Osteoblast (primary cell): ENCODE measurements at places on chromosomes 4 and X.

DNA sequence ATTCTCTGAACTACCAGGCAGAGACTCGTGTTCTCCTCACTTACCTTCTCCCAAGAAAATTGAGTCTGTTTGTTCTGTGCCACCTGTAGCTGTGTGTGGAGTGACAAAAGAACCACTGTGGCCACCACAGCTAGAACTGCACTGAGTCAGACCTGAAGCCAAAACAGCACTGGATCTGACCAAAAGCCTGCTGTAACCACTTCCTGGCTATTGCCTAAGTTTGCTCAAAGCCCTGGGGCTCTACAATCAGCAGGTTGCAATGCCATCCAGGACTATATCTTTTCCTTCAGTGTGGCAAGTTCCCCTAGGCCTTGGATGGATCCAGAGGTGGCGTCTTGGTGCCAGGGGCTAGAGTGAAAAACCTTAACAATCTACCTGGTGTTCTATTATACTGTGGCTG, 449.1 kb downstream of the FAM133A start:
- no peak for DNase-seq

GRCh38 chr4:182453830-182454229, 210.6 kb downstream of the TENM3 start:
- no peak for DNase-seq

DNA sequence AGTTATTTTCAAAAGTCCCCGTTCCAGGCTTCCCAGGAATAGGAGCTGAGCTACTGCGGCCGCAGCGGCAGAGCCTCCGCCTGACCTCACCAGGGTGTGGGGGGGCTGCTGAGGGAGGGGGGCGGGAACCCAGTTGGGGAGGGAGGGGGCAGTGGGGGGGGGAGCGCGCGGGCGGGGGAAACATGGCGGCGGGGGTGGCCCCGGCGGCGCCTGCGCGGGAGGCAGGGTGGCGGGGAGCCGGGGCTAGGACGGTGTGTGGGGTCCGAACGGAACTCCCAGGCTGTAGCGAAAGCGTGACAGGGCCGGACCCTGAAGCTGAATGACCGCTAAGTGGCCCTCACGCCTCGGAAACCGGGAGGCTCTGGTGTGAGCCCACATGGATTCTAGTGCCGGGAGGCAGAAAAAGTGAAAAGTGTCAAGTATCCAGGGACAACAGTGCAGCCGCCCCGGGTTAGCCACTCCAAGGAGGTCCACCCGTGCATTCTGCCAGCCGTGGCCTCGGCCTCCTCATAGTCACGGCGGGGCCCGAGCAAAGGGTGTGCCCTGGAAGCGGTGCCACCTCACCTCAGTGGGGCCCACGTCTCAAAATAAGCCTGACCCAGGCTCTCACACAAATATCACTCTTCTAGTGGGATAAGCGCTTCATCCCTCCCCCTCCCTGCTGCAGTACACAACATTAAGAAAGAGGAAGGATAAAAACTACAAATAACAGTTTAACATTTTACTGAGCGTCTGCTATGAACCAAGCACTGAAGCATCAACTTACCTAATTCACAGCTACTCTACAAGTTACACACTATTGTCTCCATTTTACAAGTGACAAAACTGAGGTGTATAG, at the start of gene KLHL13:
Gene KLHL13 (minus strand): TSS at position 98 of the 838 bp plus-strand sequence. CDS start 88,337 bp downstream, outside the sequence.
- DNase-seq = peak; percentile 82

- no peak for DNase-seq
Observed at GRCh38 chr4:151912632-151913031, 151.8 kb upstream of the GATB start.

DNA sequence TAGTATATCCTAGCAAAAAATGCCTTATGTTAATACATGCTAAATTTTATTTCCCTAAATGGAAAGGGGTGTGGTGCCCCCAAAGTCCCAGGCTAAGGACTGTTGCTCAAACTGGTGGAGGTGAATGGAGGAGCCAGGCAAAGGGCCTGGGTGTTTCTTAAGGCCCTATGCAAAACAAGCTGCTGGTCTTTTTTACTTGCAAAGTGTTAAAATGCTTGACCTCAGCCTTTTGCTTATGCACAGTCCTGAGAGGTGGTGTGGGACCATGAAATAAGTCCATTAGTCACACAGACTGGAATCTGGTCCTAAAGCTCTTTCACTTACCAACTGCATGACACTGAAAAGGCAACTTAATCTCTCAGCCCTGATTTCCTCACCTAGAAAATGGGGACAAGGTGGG, 223.5 kb upstream of the MBNL3 start:
- DNase-seq = peak; percentile 27
